A549 treated with CORT108297 at 1 μM for 4 hours (cell line): ENCODE measurements at places on chromosomes 11 and 22. TPM values are rescaled to one million over a fixed set of nuclear protein-coding genes. Genes with fewer than 3 reads are reported as not detected.

P2RY2 gene
- total RNA-seq = 8.5 to 12.8 TPM (median 11.4 TPM) in 5 replicates

MS4A6A gene
- total RNA-seq = not detected in 5 replicates

SLC17A6 gene
- not detected in 5 replicates for total RNA-seq

GGT1 gene
- 94.5 to 117 TPM (median 110 TPM) in 5 replicates for total RNA-seq

MFNG gene
- total RNA-seq = 1.4 to 3.5 TPM (median 2.5 TPM) in 5 replicates

RPL3 gene
- 1,748 to 2,379 TPM (median 1,762 TPM) in 5 replicates for total RNA-seq

PDE2A gene
- 1.1 to 1.9 TPM (median 1.2 TPM) in 5 replicates for total RNA-seq

IRAG1 gene
- total RNA-seq = 0.02 to 0.03 TPM (median 0.02 TPM) in 4 of 5 replicates, not detected in the other

SSH3 gene
- 17.1 to 29.0 TPM (median 27.3 TPM) in 5 replicates for total RNA-seq

C11orf91 gene
- total RNA-seq = 0.35 to 1.8 TPM (median 1.4 TPM) in 5 replicates
